CD4-positive, alpha-beta T cell treated with Interferon alpha-2 for 1 hour (primary cell): ENCODE measurements at places on chromosomes 4 and X.

DNA sequence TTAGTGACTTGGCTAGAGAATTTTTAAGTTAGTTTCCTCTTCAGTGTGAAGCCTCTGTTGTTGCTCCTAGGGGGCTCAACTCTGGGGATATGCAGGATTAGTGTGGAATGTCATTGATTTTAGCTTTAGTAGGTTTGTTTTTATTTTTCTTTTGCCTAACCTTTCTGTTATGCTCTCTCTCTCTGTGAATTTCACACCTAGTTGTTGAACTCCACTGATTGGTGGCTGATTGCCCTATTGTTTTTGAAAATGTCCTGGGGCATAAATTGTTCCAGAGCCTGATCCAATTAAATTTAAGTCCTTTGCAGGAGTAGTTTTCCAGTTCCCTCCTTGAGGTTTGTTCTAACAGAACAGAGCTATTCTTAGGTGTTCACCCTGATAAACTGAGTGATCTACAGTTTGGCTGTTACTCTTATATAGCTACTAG, 393.3 kb upstream of the CTSO start:
- DNase-seq, result no peak

GRCh38 chr4:85790582-85790981, 315.6 kb downstream of the ARHGAP24 start:
- no peak for DNase-seq

GRCh38 chr4:3341760-3342159, 48.9 kb downstream of the RGS12 start:
- DNase-seq, result no peak

DNA sequence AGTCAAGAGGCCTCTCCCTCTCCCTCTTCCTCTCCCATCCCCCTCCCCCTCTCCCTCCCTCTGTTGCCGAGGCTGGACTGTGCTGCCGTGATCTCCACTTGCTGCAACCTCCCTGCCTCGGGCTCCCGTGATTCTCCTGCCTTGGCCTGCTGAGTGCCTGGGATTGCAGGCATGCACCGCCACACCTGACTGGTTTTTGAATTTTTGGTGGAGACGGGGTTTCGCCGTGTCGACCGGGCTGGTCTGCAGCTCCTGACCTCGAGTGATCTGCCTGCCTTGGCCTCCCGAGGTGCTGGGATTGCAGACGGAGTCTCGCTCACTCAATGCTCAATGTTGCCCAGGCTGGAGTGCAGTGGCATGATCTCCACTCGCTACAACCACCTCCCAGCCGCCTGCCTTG, 165.1 kb downstream of the CENPC start:
- DNase-seq, result no peak

DNA sequence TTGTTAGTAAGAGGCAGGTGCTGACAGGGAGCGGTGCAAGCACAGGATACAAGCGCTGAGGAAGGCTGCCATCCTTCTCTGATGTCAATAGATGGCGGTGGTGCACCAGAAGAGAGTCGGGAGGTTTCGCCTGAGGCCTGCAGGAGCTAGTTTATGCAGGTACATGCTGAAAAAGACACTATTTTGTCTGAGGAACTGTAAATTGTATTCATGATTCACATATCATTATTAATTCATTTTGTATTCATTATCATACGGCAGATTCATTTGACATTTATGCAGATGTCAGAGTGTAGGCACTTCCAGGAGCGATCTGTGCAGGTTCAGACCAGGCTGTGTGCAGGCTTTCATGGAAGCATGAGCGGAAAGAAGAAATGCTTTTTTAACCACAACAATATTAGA, 824.0 kb downstream of the STIM2 start:
- no peak for DNase-seq

DNA sequence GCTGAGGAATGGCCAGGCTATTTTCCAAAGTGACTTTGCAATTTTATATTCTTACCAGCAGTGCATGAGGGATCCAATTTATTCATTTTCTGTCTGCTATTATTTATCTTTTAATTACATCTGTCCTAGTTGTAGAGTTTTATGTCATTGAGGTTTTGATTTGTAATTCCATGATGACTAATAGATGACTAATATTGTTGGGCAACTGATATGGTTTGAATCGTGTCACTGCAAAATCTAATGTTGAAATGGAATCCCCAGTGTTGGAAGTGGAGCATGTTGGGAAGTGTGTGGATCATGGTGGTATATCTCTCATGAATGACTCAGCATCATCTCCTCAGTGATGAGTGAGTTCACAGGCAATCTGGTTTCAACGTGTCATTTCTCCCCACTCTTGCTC, 201.5 kb downstream of the TBX22 start:
- DNase-seq, result no peak
